Iris pigment epithelial cell (primary cell): ENCODE measurements at places on chromosomes 7 and 10.

DNA sequence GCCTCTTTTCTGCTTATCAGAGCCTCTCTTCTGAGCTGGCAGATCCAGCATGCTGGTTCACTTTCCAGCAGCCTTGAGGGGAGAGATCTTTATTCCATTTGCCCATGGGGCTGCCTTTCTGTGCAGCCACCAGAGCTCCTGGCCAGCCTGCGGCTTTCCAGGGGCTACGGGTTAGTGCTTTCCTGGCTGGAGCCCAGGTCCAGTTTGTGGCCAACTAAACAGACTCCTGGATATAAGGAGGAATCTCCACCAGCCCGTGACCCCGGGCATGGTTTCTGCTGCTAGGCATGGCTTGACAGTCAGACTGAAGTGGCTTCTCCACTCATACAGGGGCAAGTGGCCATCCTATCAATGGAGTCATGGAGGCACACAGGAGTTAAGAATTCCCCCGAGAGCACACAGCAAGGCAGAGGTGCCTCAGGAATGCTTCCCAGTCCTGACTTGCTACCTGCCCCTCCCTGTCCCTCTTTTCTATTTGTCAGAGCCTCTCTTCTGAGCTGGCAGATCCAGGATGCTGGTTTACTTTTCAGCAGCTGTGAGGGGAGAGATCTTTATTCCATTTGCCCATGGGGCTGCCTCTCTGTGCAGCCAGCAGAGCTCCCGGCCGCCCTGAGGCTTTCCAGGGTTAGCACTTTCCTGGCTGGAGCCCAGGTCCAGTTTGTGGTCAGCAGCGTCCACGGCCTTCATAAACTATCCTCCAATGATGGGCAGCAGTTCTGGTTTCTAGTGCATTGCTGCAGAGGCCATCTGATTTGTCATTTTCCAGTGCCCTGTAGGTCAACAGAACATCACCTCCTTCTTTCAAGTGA lies 35.9 kb downstream of the TSPAN15 start:
- no peak for DNase-seq

DNA sequence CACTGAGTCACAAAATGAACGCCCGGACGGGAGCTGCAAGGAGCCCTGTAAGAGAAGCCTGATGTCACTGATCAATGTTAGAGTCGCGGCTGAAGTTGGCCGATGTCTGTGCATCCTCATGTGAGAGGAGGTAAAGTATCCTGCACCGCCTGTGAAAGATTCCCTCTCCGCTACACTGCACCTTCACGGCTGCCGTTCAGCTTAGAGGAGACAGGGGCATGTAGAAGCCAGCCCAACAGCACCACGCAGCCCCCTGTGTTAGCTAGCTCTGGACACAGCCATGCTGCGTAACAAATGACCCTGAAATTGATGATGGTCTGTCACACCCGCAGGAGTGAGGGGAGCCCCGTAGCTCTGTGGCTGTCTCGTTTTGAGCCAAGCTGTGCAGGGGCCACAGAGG lies 81.5 kb upstream of the DIP2C start:
- DNase-seq = no peak

DNA sequence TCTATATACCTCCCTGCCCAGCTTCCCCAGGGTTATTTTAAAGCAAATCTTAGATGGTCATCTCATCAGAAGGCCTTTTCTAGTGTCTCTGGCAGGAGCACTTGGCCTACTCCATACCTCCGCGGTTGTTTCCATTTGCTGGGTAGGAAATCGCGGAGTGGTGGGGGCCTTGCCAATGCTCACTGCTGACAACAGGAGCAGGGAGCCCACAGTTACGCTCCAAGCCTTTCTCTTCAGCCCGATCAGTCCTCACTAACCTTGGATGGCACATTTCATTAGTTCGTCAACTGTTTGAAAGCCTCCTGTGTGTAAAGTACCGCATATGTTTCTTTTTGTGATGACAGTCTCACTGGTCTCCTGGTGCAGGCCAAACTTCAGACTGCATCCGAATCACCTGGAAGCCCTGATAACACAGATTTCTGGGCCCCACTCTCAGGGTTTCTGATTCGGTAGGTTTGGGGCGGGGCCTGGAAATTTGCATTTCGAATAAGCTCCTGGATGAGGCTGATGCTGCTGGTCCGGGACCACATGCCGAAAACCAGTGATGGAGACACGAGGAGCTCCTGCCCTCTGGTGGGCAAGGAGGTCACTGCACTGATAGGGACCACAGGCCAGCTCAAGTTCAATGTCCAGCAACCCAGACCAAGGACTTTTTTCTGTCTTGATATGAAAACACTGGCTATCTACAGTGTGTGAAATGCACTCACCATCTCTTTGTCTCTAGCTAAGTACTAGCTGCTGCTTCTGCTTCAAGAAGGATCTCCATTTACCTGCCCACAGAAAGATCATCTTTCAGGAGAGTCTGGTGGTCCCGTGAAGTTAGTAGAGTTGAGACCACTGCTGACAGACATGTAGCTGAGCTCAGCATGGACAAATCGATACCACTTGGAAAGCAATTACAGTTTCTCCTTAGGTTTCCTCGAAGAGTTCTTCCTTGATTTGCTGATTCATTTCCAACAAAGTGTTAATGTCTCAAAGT lies 14.0 kb downstream of the LRGUK start:
- DNase-seq = peak; percentile 54

DNA sequence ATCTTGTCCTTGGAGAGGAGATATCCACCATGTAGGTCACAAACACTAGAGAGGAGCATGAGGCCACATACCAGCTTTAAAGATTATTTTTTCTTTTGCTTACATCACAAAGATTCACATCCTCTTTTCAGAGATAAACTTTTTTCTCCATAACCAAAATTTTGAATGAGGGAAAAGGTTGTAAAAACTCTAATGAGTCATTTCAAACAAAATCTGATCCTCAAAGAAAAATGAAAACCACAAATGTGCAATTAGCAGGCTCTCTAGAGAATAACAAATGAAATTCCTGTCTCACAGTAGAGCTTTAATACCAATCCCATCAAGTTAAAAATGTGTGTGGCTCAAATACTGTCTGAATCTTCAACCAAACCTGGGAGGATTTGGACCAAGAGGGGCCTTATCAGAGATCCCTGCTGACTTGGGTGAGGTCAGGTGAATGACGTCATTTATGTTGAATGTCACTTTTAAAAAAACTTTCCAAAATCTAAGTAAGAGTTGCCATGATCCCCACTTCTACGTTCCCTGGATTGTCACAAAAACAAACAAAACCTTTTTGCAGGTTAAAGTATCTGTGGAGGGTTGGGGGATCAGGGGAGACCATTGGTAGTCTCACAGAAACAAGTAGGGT lies 261.5 kb upstream of the NPSR1 start:
- no peak for DNase-seq

GRCh38 chr7:35875292-35875691 lies 74.4 kb downstream of the SEPTIN7 start:
- DNase-seq = peak; percentile 65

DNA sequence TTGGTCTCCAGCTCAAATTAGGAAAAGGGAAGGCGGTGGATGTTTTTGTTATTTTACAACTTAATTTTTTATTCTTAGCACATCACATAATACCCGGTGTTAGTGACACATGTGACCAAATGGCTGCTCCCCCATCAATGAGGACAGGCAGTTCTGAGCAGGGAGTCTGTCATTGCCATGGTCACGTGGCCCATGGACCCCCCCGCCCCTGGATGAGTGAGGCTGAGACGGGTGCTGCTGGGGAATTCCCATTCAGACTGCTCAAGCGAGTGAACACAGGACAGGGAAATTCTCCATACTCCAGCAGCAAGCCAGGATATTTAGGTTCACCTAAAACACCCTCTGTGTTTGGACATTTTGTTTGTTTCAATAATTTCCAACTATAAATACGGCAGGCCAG lies 34.7 kb upstream of the SLC35B4 start:
- DNase-seq = no peak

- no peak for DNase-seq
Measured at GRCh38 chr10:29585488-29585976, 49.2 kb downstream of the SVIL start.

- peak; percentile 65 for DNase-seq
Measured at GRCh38 chr10:65341323-65341925, 1584.4 kb upstream of the LRRTM3 start.

GRCh38 chr7:2477447-2478398 lies 1.5 kb upstream of the GRIFIN start:
- DNase-seq = peak; percentile 34

GRCh38 chr7:14900051-14900450 lies 2.5 kb downstream of the DGKB start:
- DNase-seq = no peak

DNA sequence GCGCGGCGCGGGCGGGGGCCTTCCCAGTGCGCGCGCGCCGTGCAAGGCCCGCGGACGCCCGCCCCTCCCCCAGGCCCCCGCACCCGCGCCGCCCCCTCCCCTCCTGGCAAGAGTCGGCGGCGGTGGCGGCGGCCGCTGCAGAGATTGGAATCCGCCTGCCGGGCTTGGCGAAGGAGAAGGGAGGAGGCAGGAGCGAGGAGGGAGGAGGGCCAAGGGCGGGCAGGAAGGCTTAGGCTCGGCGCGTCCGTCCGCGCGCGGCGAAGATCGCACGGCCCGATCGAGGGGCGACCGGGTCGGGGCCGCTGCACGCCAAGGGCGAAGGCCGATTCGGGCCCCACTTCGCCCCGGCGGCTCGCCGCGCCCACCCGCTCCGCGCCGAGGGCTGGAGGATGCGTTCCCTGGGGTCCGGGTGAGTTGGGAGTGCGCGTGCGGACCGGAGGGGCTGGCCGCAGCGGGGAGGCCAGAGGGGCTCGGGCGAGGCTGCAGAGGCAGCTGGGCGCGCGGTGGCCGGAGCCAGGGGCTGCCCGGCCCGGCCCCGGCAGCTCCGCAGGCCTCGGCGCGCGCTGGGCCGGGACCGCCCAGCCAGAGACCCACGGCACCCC lies at the start of gene BMPR1A:
Gene BMPR1A (plus strand): TSS at position 109 of the 602 bp plus-strand sequence. CDS start 119,400 bp downstream, outside the sequence.
- DNase-seq = no peak

- DNase-seq = peak; percentile 40
Measured at GRCh38 chr10:45514291-45515270, 140.6 kb downstream of the ALOX5 start.

- DNase-seq = peak; percentile 56
Measured at GRCh38 chr10:68137171-68137570, 27.9 kb downstream of the MYPN start.

GRCh38 chr7:46032942-46033341 lies 111.9 kb upstream of the IGFBP3 start:
- DNase-seq = peak; percentile 67

DNA sequence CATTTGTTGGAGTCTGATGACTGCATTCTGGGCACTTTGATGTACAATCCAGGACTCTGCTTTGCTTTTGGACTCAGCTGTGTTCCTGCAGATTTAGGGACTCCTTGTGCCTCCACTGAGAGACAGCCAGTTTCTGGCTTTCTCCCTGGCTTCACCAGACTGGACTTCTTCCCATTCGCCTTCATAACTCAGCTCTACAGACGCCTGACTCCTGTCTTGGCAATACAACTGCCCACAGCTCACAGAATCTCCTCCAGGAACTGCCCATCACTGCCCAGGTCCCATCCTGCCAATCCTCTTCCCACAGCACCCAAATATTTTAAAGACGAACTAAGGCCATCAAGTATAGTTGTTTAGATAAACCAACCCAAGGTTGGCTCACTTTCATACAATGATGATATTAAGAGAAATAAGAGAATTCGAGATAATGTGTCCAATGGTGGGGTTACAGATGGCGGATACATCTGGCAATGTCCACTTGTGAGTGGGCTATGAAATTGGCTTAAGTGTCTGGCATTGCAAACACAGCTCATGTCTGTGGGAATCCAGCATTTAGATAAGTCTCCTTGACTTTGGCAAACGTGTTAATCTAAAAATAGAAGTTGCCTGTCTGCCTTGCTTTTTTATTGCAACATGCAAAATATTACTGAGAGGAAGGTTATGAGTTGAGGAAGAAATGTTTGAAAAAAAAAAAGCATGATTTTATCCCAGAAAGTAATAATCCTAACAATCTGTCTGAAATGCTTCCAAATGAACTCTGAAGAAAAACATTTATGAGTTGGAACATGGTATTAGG lies 95.1 kb downstream of the ITGA8 start:
- peak; percentile 62 for DNase-seq

- DNase-seq = no peak
Measured at GRCh38 chr7:133157045-133157444, 75.2 kb upstream of the CHCHD3 start.

DNA sequence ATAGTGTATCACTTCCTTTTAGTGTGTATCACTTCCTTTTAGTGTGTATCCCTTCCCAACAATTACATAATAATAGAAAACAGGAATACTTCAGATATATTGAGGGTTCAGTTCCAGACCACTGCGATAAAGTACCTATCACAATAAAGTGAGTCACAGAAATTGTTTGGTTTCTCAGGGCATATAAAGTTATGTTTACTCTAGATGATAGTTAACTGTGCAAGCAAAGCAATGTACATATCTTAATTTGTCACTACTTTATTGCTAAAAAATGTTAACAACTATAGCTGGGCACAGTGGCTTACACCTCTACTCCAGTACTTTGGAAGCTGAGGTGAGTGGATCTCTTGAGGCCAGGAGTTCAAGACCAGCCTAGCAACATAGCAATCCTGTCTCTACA lies 938.4 kb downstream of the CCSER2 start:
- no peak for DNase-seq

GRCh38 chr10:43219848-43220247 lies 47.0 kb downstream of the RASGEF1A start:
- no peak for DNase-seq
